ENCODE measurements at places on chromosomes 4 and X. TPM values are rescaled to one million over a fixed set of nuclear protein-coding genes. Genes with fewer than 3 reads are reported as not detected.

DNA sequence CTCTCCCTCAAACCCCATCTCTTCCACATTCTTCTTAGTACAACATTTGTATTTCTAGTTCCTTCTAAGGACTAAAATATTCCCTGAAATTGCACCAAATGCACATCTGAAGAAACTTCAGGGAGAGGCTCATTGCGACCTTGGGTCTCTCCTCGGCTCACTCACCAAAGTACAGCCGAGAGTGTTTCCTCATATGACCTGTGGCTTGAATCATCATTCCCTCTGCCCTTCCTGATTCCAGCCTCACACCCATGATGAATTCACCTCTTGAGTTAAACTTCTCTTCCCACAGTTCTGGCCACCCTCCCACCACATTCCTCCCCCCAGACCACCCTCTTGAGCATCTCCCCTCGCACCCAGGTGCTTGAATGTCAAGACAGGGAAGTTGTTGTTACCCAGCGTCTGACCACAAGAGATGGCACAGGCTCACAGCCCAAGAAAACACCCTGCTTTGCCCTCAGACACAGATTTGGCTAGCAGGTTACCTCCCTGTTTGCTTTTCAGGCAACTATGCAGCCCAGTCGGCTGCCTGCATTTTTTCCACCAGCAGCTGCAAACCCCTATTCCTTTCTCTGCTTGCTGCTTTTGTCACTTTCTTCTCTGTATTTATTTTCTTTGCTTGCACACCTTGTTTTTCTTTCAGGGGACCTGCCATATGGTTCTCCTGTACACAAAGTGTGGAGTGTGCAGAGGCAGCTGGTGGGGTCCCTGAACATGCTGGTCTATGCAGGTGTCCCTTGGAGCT is 214.8 kb downstream of the SPATA18 start:
- no peak for DNase-seq

The DACH2 gene
- total RNA-seq, result not detected

The ARSJ gene
- 32.2 TPM for total RNA-seq

GRCh38 chr4:16083241-16084191 is at the start of gene PROM1:
PROM1 (minus strand) TSS chr4:16084023; CDS start chr4:16075906, 8,117 bp downstream.
- DNase-seq, result peak; percentile 16

DNA sequence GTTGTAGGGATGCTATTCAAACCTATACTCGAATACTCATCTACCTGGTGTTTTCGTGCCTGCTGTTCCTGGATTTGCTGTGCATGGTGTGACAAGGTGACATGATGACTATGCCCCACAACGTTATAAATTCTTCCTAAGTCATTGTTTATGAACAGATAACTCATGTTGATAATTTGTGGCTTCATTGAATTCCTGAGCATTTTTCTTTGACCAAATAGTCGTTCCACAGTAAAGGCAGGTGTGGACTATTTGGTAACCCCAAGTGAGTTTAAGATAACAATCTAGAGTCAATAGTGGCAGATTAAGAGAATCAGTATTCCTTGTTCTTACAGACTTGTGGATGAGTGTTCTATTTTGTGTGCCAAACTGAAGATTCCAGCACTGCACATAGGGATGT is 59.9 kb downstream of the SNX25 start:
- DNase-seq, result no peak

The KLHL13 gene
- 0.43 TPM for total RNA-seq

GRCh38 chr4:8044244-8044643 is 104.6 kb upstream of the AFAP1 start:
- DNase-seq, result no peak

DNA sequence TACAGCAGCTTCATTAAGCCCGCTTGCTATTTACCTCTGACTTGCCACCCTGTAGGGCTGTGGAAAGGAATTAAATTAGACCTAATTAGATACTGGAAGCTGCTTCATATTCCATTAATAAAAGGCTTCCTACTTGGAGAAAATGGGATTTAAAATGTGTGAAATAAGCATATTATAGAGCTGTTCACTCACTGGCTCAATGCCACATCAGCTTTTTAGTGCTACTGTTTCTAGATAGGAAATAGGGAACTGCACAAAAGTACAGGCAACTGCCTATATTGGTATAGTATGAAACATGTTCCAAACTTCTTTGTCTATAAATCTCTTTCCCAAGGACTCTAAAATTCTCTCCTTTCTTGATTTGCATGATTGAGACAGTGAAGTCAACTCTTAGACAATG is 407.9 kb upstream of the AADAT start:
- no peak for DNase-seq

GRCh38 chr4:179536694-179537093 is 2094.5 kb upstream of the AGA start:
- no peak for DNase-seq

DNA sequence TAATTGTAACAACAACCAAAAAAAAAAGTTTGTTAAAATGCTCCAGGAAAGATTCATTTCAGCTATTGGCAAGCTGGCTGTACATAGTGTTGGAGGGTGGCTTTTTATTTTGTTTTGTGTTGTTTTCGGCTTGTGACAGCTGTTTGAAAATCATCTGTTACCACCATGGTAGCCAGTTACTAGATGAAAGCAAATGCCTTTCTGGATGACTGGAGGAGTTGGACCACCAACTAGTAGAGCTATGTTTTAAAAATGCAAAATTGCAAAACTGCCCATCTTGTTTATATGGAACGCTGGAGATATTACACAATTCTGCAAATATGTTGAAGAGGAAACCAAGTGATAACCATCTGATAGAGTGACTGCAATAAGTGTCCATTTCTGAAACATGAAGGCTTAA is 53.2 kb upstream of the TNIP3 start:
- peak; percentile 76 for DNase-seq

- peak; percentile 59 for DNase-seq
Measured at GRCh38 chrX:120452131-120452530, 17.0 kb downstream of the LAMP2 start.

GRCh38 chr4:82038936-82039335 is 334.9 kb downstream of the HNRNPD start:
- no peak for DNase-seq

The ETDA gene
- total RNA-seq, result not detected

- DNase-seq, result no peak
Measured at GRCh38 chr4:141074098-141074878, 59.0 kb downstream of the RNF150 start.

The NDNF gene
- total RNA-seq, result 1.9 TPM

The PRR27 gene
- total RNA-seq, result not detected

DNA sequence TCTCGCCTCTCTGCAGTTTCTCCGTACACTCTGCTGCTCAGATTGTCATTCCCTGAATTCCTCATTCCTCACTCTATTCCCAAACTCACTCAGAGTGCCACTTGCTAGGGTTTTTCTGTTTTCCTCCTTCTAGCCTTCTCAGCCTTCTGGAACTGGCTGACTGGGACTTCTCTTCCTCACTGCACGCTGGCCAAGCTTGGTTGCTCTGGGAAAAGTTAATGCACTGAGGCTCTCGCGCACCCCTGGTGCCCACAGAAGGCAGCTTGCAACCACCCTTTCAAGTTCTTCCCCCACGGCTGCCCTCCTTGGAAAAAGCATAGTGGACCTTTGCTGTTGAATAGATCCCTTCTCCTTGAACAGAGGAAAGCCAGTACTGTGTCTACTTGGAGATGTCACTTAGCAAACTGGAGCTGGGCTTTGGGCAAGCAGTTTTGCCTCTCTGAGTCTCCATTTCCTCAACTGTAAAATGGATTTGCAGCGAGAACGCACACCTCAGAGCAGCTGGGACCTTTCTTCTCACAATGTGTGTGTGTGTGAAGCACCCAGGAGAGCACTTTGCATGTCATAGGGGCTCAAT is 6.0 kb upstream of the CCKAR start:
- peak; percentile 51 for DNase-seq

The GAK gene
- total RNA-seq, result 86.7 TPM

DNA sequence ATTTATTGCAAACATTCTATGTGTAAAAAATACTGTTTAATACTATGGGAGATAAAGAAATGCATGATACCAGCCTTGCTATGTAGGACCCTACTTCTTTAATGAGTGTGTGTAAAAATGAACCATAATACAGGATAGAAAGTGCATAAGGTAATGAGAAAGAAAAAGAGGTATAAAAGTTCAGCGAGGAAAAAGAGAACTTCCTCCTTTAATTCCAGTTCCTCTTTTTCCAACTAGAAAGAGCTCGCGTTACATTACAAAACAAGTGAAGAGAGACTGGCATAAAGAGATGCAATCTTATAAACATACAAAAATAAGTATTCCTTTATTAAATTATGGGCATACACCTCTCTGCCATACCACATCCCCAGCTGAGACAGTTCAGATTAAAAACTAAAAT is 77.4 kb downstream of the ANKRD17 start:
- DNase-seq, result no peak

DNA sequence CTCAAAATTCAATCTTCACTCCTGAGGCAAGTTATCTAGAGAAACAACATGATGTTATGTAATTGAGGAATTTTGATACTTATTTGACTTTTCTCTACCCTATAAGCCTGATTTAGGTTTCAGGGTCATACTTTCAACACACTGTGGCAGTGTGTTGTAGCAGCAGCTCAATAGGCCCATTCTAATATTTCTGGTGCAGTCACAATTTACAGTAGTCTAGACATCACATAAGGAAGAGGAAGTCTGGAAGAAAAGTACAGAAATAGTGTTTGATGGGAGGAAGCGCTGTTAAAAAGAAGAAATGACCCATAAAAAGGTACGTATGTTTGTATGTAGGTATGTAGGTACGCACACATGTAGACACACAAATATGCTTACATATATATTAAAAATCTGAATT is 194.3 kb downstream of the ARHGAP24 start:
- DNase-seq, result no peak

DNA sequence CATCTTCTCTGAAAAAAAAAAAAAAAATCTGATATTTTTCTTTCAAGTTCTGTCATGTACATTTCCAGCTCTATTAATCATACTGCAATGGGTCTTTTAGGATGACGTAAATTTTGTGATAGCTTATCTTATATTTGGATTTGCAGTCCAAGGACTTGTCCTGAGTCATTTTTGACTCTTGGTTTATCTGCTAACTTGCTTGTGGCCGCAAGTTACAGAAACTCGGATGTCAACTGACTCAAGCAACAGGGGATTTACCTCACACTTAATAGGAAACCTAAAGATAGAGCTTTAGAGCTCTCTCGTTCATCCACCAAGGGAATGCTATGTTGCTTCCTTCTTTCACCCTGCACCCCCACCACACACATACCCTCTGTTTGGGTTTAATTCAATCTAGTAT is 1433.8 kb upstream of the TENM3 start:
- no peak for DNase-seq

- DNase-seq, result no peak
Measured at GRCh38 chr4:167210166-167210565, 24.1 kb downstream of the SPOCK3 start.

DNA sequence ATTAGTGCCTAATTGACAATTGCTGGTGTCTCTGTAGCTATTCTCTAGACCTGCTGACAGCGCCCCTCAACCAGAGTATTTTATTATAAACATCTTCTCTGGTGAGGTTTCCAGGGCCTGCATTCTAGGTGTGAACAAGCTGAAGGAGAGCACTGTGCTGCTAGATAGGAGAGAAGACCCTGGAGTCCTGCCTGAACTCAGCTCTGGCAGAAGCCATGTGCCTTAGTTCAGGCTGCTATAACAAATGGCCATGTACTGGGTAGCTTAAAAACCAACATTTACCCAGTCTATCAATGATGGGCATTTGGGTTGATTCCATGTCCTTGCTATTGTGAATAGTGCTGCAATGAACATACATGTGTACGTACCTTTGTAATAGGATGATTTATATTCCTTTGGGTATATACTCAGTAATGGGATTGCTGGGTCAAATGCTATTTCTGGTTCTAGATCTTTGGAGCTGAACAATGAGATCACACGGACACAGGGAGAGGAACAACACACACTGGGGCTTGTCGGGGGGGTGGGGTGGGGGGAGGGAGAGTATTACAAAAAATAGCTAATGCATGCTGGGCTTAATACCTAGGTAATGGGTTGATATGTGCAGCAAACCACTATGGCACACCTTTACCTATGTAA is 185.5 kb upstream of the CPEB2 start:
- DNase-seq, result no peak

GRCh38 chr4:163072222-163072621 is 94.5 kb downstream of the NAF1 start:
- peak; percentile 8 for DNase-seq

The ATP2B3 gene
- not detected for total RNA-seq

The RTL3 gene
- total RNA-seq, result under 0.01 TPM

DNA sequence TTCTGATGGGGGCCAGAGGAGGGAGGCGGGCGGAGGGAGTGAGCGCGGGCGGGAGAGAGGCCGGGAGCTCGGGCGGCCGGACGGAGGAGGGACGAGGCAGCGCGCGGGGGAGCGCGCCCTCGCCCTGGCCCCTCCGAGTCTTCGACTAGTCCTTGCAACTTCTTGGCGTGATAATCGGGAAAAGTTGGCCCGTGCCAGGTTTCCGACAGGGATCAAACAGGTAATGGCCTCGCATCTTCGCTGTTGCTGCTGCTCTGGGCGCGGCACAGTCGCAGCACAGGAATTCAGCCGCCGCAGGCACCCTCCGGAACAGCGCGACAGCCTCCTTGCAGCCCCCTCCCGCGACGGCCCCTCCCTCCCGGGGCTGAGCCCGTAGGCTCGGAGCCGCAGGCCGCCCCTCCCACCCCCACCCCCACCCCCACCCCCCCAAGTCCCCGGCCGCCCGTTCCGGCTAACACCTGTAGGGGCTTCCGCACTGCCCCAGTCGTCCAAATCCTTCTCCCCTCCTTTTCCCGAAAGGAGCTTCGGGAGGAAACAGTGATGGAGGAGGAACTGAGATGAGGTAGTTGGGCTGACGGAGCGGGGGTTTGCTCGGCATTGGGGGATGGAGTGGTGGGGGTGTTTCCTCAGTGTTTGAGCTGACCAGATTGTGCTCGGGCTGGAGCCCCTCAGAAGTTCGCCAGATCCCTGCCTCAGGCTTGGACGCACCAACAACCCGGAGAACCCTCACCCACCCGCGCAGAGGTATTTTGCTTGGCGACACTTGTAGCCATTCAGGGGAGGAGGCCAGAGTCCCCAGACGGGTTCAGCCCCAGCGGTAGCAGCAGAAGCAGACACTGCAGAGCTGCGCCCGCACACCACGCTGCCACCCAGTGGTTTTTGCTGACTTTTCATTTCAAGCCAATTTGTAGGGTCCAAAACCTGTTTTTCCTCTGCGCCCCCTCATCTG is at the start of gene FGF13:
Gene FGF13, minus strand, starts transcription at position 319 of the 949 bp plus-strand sequence. CDS start 714 bp downstream, outside the sequence.
- peak; percentile 44 for DNase-seq

The PPEF1 gene
- total RNA-seq, result not detected

The CENPVL1 gene
- total RNA-seq, result not detected

DNA sequence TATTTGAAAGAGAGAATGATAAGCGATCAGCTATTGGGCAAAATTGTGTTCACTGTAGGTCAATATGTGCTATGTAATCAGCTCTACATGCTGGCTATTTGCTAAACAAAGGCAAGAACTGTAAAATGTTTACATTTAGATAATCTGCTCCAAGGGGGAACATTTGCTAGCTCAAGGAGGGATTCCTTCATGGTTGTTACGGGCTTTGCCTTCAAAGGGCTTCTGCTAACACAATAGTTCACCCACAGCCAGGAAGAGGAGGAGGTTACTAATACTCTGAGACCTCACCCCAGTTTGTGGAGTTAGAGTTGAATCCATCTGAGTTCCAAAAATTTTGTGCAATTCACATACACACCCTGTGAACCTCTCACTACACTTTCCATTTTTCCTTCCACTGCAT is 107.6 kb upstream of the BMP3 start:
- no peak for DNase-seq

Data from GM23248 (cell line).